Stimulated activated CD4-positive, alpha-beta T cell treated with anti-CD3 and anti-CD28 coated beads, Interleukin-1b, Interleukin-23, amount 100 ng/mL, for 1 hour (primary cell): ENCODE measurements at places on chromosomes 1 and 21.

GRCh38 chr21:33127868-33128242, 57.9 kb downstream of the OLIG1 start:
- DNase-seq, result no peak

- DNase-seq, result no peak
Observed at GRCh38 chr1:168987923-168988322, 118.6 kb upstream of the ATP1B1 start.

- DNase-seq, result no peak
Observed at GRCh38 chr1:76093522-76094312, 19.2 kb downstream of the ST6GALNAC3 start.

DNA sequence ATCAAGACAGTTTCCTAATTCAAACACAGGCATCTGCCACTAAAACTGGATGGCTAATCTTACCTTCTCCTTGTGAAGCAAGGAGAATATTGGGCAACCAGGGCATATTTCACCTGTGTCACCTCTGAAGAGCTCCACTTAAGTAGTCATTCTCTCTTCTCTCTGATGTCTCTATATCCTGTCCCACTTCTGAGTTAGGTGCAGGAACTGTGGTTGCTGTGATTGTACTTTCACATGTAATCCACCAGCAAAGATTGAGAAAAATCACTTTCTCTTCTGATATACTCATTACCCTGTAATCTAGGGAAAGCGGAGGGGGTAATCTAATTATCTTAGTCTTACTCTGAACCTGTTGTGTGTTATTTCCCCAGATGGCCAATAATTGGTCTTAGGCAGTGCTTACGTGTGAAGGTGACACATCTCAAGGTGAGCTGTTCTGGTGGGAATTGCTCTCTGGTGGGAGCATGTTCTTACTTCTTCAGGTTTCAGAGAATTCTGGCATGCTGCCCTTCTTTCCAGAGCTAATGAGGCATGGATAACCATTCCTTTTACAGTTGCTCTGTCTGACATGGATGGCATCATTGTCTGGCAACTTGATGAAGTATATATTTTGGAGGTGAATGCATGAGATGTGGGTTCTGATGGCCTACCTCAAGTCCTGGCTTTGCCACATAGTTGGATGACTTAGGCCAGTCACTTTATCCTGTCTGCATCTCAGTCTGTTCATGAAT, 12.0 kb downstream of the XCL2 start:
- no peak for DNase-seq

DNA sequence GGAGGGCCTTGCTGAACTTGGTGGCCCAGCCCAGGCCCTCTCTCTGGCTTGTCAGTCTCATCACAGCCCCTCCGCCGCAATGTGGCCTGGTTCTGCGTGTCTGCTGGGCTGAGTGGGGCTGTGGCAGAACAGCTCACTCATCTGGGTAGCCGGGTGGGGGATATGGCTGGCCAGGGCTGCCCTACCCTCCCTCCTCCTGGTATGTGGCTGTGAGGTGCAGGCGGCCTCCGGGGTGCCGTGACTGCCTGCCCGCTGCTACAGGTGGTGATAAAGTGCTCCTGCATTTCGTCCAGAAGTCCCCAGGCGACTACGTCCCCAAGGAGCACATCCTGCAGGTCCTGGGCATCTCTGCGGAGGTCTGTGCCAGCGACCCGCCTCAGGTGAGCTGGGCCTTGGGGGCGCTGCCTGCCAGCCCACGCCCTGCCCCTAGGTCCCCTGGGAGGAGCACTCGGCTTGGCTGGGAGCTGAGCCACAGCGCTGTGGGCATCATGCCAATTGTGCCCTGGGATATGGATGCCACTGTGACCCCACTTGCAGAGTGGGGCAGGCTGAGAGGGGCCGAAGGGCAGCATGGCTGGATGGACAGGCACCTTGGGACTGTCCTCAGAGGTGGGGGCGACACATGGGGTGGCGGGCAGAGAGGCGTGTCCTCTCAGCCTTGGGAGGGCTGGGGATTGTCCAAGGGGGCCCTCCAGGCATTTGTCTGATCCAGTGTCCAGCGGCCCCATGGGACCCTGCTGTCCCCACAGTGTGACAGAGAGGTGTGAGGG, 2.3 kb downstream of the PRXL2B start:
- DNase-seq, result no peak

- no peak for DNase-seq
Observed at GRCh38 chr1:222247081-222247480, 300.8 kb downstream of the HHIPL2 start.

DNA sequence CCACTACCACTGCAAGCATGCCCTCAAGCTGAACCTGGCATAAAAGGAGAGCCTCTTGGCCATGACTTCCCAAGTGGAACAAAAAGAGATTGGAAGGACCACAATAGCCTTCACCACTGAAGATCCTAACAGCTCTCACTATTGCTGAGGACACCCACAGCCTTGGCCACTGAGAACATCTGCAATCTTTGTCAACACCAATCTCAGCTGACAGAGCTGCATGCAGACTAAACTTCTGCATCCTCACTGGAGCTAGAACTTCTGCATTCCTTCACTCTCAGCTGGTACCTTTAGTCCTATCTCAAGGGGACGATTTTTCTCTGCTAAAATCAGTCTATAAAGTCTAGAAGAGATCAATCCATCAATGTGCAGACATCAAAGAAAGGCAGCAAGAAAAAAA, 8.3 kb upstream of the FCRL2 start:
- DNase-seq, result no peak

- DNase-seq, result no peak
Observed at GRCh38 chr1:152961226-152961891, 9.1 kb upstream of the SPRR4 start.

GRCh38 chr21:27339902-27340301, 373.0 kb upstream of the ADAMTS5 start:
- DNase-seq, result no peak

DNA sequence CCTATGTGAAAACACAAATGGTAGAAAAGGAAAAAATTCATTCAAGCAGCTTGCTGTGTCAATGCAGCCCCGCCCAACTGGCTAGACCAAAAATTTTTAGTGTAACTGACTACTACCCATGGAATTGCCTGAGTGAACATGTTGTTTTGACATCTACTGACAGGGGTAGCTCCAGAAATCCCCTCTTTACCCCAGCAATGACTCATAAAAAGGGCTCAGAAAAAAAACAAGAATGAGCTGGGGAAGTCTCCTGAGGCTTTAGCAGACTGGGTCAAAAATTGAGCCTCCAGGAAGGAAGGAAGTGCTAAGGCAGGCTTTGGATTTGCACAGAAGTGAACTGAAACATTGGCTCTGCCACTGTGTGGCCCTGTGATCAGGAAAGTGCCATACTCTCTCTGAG, 24.4 kb upstream of the FGGY start:
- no peak for DNase-seq

GRCh38 chr1:108592030-108592759, 32.3 kb downstream of the EEIG2 start:
- no peak for DNase-seq

DNA sequence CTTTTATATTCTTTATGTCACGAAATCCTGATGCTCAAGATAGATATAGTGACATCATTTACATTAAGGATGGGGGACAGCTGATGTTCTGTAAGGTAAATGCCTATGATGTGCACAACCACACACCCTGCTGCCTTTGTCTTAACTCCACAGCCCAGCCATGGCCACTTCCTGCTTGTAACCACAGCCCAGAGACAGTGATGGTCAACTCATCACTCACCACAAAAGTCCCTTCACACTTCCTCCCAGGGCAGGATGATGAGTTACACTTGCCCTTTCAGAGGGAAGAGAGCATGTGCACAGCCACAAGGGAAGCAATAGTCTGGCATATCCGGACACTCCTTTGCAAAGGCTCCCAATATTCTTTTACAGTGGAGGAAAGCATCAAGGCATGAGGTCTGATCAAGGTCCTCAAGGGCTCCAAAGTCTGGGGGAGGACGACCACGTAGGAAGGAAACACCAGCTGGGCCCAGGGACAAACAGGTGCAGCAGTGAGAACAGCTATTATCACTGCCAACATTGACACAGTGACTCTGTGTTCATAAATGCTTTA, 53.8 kb downstream of the PLPP3 start:
- no peak for DNase-seq

DNA sequence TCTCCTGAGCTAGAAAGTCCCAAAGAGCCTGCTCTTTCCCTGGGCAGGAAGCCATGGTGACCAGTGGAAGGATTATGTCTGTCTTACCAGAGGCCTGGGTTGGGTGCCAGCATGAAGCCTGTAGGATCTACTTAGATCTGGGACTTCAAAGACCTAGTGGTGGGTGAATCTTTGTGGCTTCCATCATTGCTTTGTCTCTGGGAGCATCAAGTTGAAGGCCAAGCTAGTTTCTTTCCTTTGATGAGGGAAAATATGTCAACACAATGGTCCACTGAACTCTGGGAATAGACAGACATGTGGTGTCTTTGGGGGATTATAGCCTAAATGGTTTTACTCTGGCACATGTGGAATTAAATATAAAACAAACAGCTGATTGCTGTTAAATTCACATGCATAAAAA, 100.5 kb upstream of the HOOK1 start:
- no peak for DNase-seq

DNA sequence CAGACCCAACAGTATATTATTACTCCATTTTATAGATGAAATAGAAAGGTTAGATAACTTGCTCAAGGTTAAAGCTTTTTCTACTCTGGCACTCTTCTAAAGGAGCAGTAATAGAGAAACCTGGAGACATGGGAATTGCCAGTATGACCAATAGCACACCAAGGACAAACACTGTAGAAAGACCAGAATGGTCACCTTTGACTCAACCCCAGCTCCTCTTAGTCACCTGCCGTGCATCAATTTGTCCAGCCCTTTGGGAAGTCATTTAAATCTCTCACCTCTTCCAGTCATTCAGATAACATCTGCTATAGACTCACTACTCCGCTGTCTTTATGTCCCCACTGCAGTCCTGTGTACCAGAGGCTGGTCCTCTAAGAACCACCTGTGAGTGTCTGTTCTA, 23.9 kb upstream of the SLC44A3 start:
- no peak for DNase-seq

DNA sequence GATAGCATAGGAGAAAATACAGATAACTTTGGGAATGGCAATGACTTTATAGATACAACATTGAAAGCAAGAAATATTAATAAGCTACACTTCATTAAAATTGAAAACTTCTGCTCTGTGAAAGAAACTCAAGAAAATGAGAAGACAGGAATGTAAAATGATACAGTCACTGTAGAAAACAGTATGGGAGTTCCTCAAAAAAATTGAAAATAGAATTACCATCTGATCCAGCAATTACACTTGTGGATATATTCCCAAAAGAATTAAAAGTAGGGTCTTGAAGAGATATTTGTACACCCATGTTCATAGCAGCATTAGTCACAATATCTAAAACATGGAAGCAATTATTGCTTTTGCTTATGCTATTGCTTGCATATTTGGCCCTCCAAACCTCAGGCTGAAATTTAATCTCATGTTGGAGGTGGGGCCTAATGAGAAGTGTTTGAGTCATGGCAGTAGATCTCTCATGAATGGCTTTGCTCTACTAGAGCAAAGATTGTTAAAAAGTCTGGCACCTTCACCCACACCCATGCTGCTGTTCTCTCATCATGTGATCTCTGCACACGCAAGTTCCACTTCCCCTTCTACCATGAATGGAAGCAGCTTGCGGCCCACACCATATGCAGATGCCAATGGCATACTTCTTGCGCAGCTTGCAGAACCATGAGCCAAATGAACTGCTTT, 15.3 kb upstream of the AHCYL1 start:
- no peak for DNase-seq
